ENCODE measurements at places on chromosomes 6 and 20.

DNA sequence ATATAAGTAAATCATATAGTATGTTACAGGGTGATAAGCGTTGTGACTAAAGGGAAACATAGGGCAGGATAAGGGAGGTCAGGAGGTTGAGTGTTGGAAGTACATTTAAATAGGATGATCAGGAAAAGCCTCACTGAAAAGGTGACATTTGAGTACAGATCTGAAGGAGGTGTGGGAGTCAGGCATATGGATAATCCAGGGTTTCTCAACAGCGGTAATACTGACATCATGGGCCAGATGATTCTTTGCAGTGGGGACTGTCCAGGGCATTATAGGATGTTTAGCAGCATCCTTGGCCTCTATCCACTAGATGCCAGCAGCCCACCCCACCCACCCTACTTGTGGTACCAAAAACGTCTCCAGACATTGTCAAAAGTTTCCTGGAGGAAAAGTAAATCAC, 292.6 kb upstream of the PREP start:
- no peak for DNase-seq

GRCh38 chr6:99530627-99531026, 15.4 kb upstream of the USP45 start:
- no peak for DNase-seq

DNA sequence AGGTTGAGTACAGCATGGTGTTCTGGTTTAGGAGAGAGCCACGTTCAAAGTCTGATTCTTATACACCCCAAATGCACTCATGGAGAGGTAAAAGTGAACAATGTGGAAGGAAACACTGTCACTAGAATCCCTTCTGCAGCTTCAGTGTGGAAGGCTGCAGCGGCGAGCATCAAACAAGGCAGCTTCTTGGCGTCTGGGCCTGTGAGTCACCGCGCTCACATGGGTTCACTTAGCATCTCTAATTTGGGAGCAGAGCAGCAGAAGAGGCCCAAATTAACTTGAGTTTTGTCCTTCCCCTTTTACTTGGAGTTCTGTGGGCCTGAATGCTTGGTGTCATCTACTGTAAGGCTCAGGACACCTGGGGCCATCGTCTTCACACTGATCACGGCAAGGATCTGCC, 10.9 kb upstream of the E2F1 start:
- no peak for DNase-seq

GRCh38 chr20:42741906-42742305, 447.8 kb downstream of the PTPRT start:
- no peak for DNase-seq

DNA sequence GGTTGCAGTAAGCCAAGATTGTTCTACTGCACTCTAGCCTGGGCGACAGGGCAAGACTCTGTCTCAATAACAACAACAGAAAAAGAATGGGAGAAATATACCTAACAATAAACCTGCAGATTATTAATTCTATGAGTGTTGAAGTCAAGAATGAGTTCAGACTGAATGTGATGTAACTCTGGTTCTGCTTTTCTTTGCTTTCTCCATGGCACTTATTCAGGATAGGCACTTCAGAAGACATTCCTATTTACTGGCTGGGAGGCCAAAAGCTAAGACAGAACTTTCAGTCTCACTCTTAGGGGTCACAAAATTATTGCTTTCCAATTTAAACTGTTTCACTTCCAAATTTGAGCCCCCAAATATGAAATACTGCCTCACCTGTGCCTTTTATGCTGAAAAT, 15.7 kb upstream of the PRIM2 start:
- DNase-seq: no peak

GRCh38 chr6:8958894-8959511, 523.7 kb upstream of the SLC35B3 start:
- no peak for DNase-seq

DNA sequence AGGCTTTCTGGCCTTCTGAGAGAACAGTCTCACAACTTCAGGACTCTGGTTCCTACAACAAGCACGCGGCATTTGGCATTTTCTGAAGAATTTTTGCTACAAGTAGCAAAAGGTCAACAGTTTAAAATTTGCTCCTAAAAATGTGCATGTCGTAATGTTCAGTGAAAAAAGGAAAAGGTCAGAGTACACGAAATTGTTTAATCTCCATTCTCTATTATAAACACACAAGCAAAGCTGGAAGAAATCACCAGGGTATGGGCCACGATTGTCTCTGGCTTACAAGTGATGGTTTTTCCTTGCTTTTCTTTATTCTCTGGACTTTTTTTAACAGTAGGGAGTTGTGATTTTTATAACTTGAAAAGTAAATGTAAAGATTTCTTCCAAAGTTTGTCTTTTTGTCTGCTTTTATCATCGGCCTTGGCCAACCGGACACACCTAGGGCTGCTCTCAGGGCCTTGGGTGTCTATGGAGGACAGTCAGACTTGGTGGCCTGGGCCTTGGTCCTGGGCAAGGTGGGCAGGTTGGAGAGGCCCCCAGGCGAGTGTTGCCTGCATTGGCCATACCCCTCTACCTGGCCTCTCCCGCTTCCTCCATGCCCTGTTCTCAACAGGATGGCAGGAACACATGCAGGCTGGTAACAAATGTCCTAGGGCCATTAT, 32.4 kb downstream of the PLEKHG1 start:
- no peak for DNase-seq

All from GM10248 (cell line).